ENCODE measurements at places on chromosomes 3 and 15. TPM values are rescaled to one million over a fixed set of nuclear protein-coding genes. Genes with fewer than 3 reads are reported as not detected.

The MORC1 gene
- total RNA-seq: not detected

The SLC25A38 gene
- total RNA-seq: 29.7 TPM

The TTC21A gene
- 1.2 TPM for total RNA-seq

The ESYT3 gene
- total RNA-seq: 1.6 TPM

The SLC22A13 gene
- total RNA-seq: 0.73 TPM

The ADGRG7 gene
- not detected for total RNA-seq

The TM4SF1 gene
- 408 TPM for total RNA-seq
